ENCODE measurements at places on chromosomes 2 and 18.

DNA sequence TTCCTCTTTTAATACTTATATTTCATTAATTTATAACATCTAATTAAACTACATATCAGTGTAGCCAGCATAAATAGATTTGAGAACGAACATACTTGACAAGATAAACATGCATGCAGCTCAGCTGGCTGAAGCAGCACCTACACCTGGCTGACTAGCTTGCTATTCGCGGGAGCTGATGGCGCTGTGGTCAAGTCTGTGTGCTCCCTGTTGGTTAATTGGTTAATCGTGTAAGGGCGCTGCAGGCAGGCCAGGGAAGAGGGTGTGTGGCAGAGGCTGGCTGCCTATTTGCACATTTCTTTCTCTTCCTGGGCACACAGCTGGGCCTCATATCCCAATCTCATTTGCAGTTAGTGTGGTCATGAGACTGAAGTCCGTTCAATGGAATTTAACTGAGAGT lies 14.5 kb upstream of the VWA3B start:
- DNase-seq, result no peak

DNA sequence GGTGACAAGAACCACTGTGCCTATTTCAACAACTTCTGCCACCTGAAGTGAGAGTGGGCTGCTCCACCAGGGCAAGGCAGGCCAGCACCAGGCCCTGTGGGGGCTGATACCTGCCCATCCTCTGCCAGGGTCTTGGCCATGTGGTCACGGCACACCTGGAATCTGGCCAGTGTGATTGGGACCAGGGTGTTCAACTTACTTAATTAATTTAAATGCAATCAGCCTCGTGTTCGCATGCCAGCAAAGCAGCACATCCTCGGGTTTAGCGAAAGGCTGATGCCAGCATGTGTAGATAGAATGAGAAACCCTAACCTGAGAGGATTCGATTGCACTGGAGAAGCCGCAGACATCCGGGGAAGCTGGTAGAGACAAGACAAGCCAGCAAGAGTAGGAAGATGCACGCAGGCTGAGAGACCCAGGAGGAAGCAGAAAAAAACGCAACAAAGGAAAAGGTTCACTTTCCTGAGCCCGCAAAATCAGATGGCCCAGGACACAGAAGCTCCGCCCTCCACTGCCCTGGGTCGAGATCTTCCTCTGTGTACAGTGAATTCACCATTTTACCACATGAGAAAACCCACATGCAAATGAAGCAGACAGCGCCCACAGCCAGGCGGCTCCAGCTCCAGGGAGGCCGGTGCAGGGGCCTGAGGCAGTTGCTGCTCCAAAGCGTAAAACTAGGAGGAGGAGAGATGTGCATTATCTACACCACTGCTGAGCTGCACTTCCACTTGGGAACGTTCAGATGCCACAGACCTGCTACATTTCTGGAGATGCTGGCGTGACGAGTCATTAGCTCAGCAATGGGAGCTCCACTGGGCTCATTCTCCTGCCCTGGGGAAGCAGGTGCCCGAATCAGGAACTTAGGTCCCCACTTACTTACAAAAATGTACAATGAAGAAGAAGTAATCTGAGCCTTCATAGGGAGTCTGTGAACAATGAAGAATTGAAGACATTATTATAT lies 92.1 kb downstream of the TMEM18 start:
- DNase-seq, result no peak

- no peak for DNase-seq
Measured at GRCh38 chr2:71607151-71607889, 154.0 kb downstream of the DYSF start.

DNA sequence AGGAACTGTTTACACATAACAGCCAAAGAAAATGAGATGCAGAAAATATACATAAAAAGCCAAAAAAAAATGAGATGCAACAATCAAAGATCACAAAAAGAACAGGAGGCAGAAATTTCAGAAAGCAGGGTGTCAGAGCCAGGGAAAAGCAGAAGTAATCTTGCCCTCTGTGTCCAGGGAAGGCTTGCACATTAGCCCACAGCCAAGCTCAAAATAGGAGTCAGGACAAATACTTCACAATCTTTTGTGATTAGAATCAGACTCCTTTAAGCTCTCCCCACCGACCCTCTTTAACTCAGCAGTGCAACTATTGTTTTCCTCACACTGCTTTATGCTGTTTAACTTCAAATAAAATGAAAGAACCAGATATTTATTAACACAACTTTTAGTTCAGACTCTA lies 34.6 kb downstream of the IAH1 start:
- DNase-seq, result no peak

DNA sequence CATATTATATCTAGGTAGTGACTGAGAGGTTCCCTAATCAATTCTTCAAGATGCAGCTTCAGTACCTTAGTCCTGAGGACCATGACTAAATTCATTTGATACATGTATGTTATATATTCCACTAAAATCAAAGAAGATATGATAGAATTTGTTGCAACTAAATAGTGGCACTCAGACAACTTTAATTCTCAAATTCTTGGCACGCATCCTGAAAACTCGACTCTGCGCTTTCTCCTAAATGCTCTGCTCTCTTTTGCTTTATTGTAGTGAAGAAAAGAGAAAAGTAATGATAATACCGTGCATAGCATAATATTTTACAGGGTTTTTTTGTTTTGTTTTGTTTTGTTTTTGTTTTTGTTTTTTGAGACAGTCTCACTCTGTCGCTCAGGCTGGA lies 475.3 kb downstream of the ARHGAP15 start:
- DNase-seq, result no peak

- DNase-seq, result peak; percentile 18
Measured at GRCh38 chr2:134202371-134202770, 51.5 kb upstream of the MGAT5 start.

- DNase-seq, result no peak
Measured at GRCh38 chr2:21748501-21748900, 624.7 kb downstream of the TDRD15 start.

DNA sequence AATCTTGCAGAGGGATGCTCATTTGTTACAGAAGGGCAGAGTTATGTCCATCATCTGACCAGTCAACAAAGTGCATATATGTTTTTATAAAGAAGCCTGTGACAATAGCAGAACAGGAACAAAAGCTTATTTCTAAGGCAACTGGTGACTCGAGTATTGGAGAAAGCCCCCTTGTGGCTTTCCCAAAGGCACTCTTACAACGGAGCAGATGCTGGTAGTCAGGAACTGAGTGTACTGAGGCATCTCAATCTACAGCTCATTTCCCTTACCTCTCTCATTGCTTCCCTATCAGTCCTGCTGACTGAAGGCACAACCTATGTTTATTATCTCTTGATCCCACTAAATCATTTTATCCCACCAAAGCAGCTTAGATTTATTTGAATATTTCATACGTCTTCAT lies 557.1 kb upstream of the CHAC2 start:
- no peak for DNase-seq

DNA sequence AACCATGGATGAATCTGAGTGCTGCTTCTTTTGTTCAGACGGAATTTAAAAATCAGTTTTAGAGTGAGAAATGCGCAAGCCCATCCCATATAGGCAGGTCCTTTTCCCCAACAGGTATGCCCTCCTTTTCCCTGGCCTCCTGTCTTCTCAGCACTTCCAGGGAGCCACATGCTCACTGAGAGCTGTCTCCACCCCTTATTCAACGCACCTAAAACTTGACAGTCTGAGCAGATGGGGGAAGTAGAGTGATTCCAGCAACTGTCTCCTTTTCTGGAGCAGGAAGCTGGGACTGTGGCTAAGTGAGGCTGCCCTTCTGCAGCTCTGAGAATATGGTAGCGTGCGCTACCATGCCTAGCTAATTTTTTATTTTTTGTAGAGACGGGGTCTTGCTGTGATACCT lies 53.1 kb upstream of the NOSTRIN start:
- DNase-seq, result no peak

GRCh38 chr18:36354989-36355388 lies 57.5 kb downstream of the FHOD3 start:
- DNase-seq, result no peak

- no peak for DNase-seq
Measured at GRCh38 chr2:229346816-229347540, 75.9 kb upstream of the PID1 start.

DNA sequence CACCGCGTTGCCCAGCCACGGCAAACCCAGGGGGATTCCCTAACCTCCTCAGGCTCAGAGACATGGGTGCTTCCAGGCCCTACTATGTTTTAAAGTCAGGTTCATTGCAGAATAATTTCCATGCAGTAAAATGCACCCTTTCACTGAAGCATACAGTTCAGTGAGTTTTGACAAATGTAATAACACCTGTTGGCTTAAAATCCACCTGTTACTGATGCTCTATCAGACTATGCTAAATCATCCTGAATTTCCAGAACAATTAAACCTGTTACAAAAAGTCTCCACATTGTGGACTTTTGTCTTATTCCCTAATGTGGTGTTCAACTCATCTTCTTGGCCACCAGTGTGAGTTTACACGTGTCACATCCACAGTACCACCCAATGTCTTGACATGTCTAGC lies 147.0 kb upstream of the ACAA2 start:
- no peak for DNase-seq

DNA sequence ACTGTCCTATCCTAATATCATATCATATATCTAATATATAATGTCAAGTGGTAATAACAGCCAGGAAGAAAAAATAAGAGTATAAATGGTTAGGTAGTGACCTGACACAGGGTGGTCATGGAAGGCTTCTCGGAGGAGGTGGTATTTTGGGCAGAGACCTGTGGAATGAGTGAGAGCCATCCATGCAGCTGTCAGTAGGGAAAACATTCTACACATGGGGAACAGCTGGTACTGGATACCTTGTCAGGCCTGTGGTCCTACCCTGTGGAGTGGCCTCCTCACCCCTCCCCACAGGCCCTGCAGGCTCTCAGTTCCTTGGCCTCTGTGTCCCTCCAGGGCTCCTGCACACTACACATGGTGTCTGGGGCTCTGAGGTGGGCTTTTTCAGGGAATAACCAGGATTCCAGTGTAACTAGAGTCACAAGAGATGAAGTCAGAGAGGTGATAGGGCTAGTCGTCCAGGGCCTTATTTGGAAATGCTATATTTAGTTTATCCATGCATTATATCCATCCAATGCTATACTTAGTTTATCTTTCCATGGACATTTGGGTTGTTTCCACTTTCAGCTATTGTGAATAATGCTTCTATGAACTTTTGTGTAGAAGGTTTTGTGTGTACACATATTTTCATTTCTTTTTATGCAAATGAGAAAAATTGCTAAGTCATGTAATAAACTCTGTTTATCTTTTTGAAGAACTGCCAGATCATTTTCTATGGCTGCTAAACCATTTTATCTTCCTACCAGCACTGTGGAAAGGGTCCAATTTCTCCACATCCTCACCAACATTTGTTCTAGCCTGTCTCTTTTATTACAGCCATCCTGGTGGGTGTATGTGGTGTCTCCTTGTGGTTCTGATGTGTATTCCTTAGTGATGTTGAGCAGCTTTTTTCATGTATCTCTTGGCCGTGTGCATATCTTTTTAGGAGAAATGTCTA lies 75.6 kb downstream of the TPGS2 start:
- DNase-seq, result no peak

- DNase-seq, result no peak
Measured at GRCh38 chr2:200446612-200447011, 63.3 kb downstream of the KCTD18 start.

GRCh38 chr18:1806884-1807615 lies 764.3 kb downstream of the METTL4 start:
- no peak for DNase-seq

DNA sequence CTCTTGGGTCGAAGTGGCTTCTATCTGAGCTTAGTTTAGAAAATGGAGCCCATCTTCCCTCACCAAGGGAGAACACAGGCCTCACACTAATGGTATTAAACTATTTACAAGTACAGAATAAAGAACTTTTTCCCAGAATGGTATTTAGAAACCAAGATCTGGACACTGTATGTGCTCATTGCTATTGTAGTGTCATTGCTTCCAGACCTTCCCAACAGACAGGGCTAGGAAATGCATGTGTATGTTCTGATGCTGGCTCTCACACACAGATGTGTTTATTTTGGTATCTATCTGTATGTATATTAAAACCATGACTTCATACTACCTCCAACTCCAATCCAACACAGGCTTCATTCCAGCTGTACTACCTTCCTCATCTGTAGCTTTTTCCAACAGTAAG lies 8.0 kb downstream of the COX5B start:
- DNase-seq, result no peak

DNA sequence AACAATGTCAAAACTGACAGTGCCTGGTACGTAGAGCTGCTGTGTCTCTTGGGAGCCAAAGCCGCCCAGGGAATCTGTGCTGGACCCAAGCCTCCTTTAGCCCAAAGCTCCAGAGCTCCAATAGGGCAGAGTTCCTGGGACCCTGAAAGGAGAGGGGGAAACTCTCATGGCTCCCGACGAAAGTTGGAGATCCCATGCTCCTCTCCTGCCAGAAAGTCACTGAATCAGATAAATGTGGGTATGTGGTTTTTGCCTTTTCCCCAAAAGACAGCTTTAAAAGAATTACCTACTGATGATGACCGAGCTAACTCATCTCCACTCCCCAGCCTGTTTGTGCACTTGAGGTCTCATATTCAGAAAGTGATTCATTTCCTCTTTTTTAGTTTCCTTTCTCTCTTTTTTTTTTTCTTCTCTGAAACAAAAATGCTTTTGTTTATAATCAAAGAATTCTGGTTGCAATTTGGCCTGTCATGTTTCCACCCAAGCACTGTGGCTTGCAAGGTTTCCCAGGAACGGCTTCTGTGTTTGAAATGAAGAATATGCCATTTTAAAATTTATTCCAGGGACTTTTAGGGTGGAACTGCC lies 14.1 kb upstream of the PMAIP1 start:
- no peak for DNase-seq

DNA sequence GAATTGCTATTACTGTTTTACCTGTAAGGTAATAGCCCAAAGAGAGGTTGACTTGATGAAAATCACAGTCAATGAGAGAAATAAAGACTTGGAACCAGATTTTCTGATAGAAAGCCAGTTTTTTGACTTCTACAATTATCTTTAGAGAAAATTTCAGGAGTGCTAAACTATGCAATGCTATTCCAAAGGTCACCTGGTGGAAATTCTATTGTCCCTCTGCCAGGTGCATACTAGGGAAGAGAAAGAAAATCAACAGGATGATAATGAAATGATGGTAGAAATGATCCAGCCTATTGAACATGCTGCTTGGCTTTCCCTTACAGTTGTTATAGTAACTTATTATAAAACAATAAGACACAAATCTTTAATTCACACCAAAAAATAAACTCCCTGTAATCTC lies 85.0 kb downstream of the FASTKD2 start:
- DNase-seq, result no peak

DNA sequence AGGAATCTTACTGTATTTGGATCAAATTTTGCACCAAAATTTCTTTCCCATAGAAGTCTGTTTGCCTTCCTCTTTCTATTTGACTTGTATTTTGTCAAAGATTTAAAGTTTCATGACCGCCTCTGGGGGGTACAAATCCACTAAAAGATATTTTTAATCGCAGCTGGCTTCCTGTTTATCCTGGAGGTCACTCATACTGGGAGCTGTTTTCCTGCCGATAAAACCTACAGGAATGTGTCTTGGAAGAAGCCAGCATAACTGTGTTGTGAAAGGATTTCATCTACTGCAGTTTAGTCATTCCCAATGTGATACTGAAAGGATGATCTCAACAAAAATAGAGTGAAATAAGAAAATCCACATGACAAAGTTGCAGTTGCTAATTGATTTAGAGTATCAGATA lies 184.0 kb downstream of the RIT2 start:
- DNase-seq, result no peak

- no peak for DNase-seq
Measured at GRCh38 chr2:11104794-11105660, 50.2 kb upstream of the SLC66A3 start.

GRCh38 chr2:199716807-199717586 lies 134.0 kb downstream of the FTCDNL1 start:
- DNase-seq, result peak; percentile 75

GRCh38 chr2:15074751-15075700 lies 442.5 kb downstream of the LRATD1 start:
- DNase-seq, result no peak
